T-helper 2 cell (primary cell): ENCODE measurements at places on chromosomes 3 and 15.

DNA sequence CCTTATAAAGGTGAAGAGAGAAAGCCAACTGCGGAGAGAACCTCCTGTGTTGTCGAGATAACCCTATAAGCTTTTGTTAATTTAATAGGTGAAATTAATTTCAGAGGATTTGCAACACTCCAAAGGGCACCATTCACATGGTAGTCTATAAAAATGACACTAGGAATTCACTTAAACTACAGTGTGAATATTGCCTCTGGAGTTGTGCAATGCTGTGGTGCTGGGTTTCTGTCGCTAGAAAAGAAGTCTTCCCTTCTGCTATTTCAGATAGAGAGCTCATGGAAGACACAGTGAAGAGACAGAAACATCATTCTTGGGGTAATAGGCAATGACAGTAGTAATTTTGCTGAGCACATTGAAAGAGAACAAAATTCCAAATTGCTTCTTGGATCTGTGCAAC lies 28.8 kb upstream of the PROK2 start:
- no peak for DNase-seq

GRCh38 chr3:15211937-15212336 lies 5.9 kb downstream of the CAPN7 start:
- no peak for DNase-seq

DNA sequence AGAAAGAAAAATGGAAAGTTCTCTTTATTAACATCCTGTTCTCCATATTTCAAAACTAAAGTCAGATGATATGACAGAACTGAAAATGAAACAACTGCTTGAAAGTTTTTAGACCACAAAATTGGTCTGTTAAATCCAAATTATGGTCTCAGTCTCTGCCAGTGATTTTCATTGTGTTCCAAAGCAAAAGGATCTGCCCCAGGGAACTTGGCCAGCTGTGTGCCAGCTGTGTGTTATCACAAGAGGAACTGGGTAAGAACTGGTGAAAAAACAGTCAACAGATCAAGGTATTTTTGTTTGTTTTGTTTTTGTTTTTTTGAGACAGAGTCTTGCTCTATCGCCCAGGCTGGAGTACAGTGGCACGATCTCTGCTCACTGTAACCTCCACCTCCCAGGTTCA lies 323.3 kb downstream of the CTNNB1 start:
- DNase-seq: no peak

- DNase-seq: no peak
These were observed 88.9 kb downstream of the ADAMTS17 start for GRCh38 chr15:100252779-100253417.

DNA sequence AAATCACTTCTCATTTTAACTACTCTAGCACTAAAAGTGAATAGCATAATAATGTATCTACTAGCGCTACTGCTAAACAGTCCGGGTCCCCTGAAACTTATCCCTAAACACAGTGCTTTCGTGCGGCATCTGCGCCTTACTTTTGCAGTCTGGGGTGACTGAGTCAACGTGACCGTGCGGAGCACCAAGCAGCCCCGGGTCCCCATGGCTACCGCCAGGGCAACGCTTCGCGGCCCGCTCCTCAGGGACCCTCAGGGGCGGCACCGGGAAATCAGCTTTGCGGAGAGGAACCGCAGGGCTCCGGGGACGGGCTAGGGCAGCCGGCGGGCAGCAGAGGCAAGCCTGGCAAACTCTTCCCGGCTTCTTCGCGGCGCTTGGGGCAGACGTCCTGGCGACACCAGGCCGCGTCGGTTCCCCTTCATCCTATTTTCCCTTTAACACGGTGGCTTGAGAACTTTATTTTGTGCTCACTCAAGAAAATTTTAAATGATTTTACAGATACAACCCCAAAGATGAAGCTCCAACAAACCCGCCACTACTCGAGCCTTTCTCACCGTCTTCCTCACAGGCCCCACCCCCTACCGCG lies 757 bp upstream of the DIPK2A start:
- DNase-seq: no peak

GRCh38 chr15:87207990-87208580 lies 1048.5 kb downstream of the NTRK3 start:
- no peak for DNase-seq

- no peak for DNase-seq
These were observed 149.8 kb downstream of the MECOM start for GRCh38 chr3:169513672-169514071.

DNA sequence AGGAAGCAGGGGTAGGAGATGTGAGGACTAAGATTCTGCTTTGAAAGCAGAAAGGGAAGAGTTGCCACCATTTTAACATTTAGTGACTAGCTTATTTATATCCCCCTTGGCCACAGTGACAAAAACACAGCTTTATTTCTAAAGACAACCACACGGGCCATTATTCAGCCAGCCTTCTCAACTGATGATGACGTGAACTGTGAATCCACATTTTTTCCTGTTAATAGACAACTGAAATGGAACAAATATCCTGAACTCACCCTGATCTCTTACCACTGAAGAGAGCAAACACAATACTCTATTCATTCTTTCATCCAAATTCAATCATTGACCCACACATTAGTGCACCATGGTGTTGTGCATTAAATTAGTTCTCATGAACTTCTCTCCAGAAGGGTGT lies 145.1 kb downstream of the TNIK start:
- DNase-seq: no peak

DNA sequence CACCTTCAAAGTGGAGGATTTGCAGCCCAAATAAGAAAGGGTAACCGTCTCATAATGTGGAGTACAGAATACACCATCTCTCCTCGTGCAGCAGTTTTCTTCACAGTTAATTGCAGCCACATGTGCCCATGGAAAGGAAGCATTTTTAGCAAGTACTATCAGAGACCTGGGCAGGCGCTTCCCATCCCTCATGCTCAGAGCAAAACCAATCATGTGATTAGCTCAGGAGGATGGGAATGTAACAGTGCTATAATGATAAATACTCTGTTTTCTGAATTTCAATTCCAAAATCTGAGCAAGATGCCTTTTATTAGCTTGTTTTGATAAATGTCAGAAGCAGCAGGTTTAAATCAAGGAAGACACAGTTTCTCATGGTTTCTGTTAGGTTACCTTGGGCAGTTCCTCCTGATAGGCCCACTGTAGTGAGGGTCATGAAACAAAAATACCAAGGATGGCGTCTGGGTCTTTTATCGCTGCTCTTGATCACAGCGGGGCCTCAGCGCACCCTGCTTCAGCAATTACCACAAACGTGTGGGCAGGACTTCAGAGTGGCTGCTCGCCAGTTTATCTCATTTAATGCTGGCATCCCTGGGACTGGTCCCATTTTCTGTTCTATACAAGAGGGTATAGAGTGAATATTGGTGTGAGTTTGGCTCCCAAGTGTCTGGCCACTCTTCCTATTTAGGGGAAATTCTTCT lies 92.6 kb upstream of the VGLL4 start:
- DNase-seq: no peak

- DNase-seq: no peak
These were observed 64.8 kb downstream of the RFTN1 start for GRCh38 chr3:16448639-16449070.

DNA sequence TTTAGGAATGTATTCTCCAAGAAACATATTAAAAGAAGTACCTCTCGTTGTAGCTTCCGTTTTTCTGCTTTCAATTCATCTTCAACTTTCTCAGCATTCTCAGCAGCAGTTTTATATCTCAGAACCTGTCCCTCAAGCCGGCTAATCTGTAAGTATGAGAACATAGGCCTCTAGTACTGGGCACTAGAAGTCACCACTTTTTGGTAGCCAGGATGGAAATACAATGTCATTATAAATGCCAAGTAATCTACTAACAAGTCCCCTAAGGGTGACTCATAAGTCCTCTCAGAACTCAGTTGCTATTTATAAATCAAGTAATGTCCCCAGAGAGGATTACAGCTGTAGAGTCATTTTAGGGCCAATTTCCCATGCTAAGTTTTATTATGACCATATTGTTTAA lies 61.1 kb downstream of the MLH1 start:
- peak; percentile 4 for DNase-seq

- DNase-seq: no peak
These were observed 492.5 kb upstream of the CFAP20DC start for GRCh38 chr3:59542276-59542675.

- DNase-seq: peak; percentile 55
These were observed 206.1 kb downstream of the TIGIT start for GRCh38 chr3:114499976-114500375.

- no peak for DNase-seq
These were observed 145.1 kb downstream of the VGLL4 start for GRCh38 chr3:11498646-11499045.

GRCh38 chr15:80597076-80597475 lies 98.0 kb upstream of the ABHD17C start:
- DNase-seq: no peak

DNA sequence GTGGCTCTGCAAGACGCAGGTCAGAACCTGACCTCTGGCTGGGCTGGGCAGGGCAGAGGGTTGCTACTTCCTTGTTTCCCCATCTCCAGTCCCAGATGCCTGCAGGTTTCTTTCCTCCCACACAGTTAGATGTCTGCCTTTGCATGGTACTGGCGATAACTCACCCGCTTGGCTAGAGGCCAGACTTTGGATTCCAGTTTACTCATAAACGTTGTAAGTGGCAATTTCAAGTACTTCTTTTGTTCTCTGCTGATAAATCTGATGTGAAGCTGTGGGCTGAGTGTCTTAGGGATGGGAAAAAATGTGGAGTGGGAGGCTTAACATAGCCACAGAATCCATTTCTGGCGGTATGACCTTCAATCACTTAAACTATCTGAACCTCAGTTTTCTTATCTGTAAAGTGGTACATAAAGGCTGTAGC lies 194.2 kb downstream of the EBLN2 start:
- no peak for DNase-seq

DNA sequence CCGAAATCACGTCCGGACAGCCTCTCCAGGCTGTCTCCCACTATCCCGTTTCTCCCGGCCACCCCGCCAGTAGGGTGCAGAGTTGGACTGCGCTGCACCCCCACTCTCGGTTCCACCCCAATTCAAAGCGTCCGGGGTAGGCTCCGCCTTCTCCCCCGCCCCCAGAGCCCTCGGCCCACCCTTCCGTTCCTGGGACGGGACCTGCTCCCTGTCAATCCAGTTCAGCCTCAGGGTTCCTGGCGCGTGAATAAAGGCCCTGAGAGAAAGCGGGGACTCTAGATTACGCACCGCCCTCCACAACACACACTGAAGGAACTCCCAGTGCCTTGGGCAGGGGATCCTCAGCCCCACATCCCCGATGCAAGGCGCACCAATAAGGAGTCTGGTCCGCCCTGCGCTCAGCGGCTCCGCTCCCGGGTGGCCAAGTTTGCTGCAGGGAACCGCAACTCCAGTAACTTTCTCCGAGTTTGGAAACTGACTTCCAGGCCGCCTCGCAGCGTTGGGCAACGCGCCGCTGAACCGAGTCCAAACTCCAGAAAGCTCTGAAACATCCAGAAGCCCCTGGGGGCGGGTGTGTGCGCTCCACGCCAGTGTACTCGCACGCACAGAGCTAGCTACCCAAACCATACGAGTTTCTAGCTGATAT lies 1.9 kb downstream of the ADAMTS9 start:
- DNase-seq: no peak

DNA sequence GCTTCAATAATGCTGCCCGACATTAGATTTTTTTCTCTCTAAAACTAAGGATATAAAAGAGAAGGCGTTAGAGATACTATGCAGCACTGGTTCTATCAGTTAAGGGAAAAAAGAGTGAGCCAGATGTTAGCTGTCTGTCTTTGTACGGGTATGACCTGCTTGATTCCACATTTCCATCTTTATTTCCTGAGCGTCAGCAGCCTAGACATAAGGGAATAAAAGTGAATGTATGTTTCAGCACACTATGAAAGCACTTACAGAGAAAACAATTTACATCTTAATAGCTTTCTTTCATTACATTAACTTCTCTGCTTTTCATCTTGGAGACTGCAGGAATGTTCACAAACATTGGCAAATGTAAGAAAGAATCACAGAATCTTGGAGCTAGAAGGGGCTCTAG lies 319.3 kb downstream of the CTNNB1 start:
- no peak for DNase-seq

- DNase-seq: no peak
These were observed 198.7 kb downstream of the CNTN3 start for GRCh38 chr3:74415731-74416130.

DNA sequence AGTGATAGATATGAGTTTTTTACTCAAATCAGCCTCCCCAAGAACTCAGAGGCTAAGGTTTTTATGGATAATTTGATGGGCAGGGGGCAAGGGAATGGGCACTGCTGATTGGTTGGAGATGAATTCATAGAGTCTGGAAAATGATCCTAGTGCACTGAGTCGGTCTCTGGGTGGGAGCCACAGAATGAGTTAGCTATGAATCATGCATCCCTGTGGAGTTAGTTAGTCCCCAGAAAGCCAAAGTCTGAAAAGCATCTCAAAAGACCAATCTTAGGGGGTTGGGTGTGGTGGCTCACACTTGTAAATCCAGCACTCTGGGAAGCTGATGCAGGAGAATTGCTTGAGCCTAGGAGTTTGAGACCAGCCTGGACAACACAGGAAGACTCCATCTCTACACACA lies 516.1 kb downstream of the AGBL1 start:
- DNase-seq: no peak

GRCh38 chr3:130915567-130916292 lies 21.8 kb downstream of the ATP2C1 start:
- no peak for DNase-seq

DNA sequence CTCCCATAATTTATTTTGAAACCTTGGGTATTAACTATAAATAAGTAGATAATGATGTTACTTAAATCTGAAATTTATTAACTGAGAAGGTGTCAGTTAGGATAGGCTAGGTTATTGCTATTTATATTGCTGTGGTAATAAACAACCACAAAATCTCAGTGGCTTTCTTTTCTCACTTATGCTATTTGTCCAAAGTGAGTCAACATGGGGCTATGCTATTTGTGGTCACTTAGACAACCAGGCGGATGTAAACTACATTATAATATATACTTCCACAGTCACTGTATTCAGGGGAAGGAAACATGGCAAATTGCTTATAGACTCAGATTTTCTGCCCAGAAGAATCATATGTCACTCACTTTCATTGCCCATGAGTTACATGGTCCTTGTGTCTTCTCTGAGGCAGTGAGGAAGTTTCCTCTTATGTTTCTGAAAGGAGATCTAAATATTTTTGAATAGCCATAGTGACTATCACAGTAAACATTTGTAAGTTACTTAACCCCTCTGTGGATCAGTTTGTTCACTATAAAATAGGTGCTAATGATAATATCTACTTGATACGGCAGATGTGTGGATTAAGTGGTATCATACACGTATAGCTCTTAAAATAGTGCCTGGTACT lies 19.8 kb downstream of the HMG20A start:
- no peak for DNase-seq

DNA sequence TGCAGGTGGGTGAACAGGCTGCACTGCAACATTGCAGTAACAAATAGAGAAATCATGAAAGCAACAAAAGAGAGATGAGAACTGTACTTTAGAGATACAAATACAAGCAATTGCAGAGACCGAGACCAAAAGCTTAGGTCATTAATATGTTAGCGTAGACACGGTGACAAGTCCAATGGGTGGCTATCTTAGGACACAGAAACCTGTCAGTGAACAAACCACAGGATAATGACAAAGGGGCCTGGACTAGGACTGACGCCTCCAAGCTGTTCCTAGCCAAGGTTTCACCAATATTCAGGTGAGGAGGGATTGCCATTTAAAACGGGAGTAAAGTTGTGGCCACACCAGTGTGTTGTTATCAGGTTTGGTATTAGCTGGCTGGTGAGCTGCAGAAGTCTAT lies 41.7 kb upstream of the BLM start:
- no peak for DNase-seq
